ENCODE measurements at places on chromosomes 4 and X. TPM values are rescaled to one million over a fixed set of nuclear protein-coding genes. Genes with fewer than 3 reads are reported as not detected.

- H3K4me3 ChIP-seq: no peak overlapping the region
- H3K36me3 ChIP-seq: no peaks in the 10 kb centered on the region
- H3K4me1 ChIP-seq: no peaks in the 10 kb centered on the region
- H3K27me3 ChIP-seq: no peaks in the 10 kb centered on the region
- no peak for DNase-seq
- H3K27ac ChIP-seq: no peak overlapping the region
Observed at GRCh38 chrX:146481735-146482134, 327.8 kb upstream of the CXorf51B start.

- peaks cover 2% of the 10 kb centered on the region for H3K27me3 ChIP-seq
- no peak overlapping the region for H3K4me3 ChIP-seq
- no peaks in the 10 kb centered on the region for H3K4me1 ChIP-seq
Observed at GRCh38 chr4:8329859-8330761, 60.6 kb downstream of the HTRA3 start.

DNA sequence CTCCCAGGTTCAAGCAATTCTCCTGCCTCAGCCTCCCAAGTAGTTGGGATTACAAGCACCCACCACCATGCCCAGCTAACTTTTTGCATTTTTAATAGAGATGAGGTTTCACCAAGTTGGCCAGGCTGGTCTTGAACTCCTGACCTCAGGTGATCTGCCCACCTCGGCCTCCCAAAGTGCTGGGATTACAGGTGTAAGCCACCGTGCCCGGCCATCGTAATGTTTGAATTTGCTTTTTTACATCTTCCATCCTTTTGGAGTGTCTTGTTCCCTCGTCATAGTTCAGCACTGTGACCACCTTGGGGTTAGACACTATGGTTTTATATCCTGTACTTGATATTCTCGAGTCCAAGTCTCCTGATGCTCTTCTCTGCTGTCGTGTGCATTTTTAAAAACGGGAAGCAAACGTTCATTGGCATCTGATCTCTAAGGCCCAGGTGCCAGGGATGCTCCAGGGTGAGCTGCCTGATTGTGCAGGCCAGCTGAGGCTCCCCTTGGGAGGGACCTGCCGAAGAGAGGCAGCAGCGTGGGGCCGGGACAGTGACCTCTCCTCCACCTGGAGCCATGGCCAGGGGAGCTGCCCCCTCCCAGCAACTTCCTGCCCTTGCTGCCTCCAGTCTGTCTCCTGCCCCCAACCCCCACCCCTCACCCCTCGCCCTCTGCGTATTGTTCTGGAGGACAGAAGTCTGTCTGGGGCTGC lies 16.7 kb downstream of the DGKQ start:
- H3K36me3 ChIP-seq: no peaks in the 10 kb centered on the region
- H3K4me1 ChIP-seq: no peaks in the 10 kb centered on the region
- no peak overlapping the region for H3K27ac ChIP-seq
- no peak for DNase-seq
- H3K27me3 ChIP-seq: no peaks in the 10 kb centered on the region

GRCh38 chrX:43702079-43702524 lies 46.0 kb downstream of the MAOA start:
- H3K4me3 ChIP-seq: no peak overlapping the region
- no peaks in the 10 kb centered on the region for H3K27me3 ChIP-seq
- DNase-seq: no peak

TIGD4 gene
- 0.03 TPM for polyA plus RNA-seq
